ENCODE measurements at places on chromosomes 5 and 9.

DNA sequence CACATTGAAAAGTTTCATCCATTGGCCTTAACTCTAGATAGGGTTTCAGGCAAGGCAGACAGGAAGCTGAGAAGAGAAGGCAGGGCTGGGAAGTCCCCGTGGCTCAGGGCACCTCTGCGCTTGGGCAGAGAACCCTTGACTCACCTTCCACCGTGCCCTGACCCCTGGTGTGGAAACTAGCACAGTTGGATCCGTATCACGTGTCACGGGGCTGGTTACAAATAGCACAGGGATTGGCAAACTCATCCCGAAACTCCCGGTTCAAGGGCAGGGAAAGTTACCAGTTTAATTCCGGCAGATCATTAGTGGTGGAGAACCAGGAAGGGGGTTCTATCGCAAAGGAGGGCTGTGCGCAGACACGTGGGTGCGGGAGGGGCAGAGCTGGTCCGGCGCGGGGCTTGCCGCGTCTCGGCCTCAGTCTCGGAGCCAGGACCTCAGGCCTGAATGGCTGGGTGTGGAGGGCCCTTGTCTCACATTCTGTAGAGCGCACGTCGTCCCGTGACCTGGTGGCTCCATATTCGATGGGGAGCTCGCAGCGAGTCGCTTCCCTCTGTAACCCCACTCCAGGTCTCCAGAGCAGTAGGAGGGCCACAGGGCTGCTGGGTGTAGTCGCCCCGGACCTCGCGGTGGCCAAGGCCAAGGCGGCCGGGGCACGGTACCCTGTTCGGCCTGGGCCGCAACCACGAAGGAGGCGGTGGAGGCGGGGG is 771 bp upstream of the TMEM171 start:
- H3K27me3 ChIP-seq: no peaks in the 10 kb centered on the region
- H3K27ac ChIP-seq: no peak overlapping the region
- DNase-seq: no peak

- H3K36me3 ChIP-seq: no peaks in the 10 kb centered on the region
- no peak within 1 kb of the TSS for H3K27ac ChIP-seq
- no peak for DNase-seq
- H3K4me3 ChIP-seq: peak within 1 kb of the TSS; percentile 78
Measured at GRCh38 chr5:132812781-132813598, at the start of gene SOWAHA. TSS of gene SOWAHA (plus strand) at chr5:132813302. CDS start at chr5:132813622, 320 bp downstream.

DNA sequence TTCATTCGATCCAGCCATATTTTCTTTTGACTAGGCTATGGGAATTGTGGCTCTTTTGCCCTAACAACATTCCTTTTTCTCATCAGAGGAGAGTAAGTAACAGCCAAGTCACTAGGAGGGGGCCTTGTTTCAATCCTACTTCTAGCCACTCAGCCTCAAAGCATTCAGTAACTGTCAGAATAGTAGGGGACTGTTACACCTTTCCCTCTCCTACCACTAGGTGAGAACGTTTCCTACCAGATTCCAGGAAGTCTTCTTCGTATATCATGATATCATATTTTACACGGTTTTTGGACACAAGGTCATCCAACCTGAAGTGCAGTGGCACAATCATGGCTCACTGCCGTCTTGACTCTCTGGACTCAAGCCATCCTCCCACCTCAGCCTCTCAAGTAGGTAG is 171.3 kb upstream of the CDH12 start:
- DNase-seq: no peak
- H3K36me3 ChIP-seq: no peaks in the 10 kb centered on the region
- H3K4me3 ChIP-seq: no peak overlapping the region
- no peaks in the 10 kb centered on the region for H3K4me1 ChIP-seq
- H3K27ac ChIP-seq: no peak overlapping the region

- no peaks in the 10 kb centered on the region for H3K36me3 ChIP-seq
- H3K27ac ChIP-seq: peak overlapping the region; percentile 88
- H3K27me3 ChIP-seq: no peaks in the 10 kb centered on the region
- DNase-seq: peak; percentile 86
Measured at GRCh38 chr5:96256795-96257470, 176.1 kb downstream of the PCSK1 start.

DNA sequence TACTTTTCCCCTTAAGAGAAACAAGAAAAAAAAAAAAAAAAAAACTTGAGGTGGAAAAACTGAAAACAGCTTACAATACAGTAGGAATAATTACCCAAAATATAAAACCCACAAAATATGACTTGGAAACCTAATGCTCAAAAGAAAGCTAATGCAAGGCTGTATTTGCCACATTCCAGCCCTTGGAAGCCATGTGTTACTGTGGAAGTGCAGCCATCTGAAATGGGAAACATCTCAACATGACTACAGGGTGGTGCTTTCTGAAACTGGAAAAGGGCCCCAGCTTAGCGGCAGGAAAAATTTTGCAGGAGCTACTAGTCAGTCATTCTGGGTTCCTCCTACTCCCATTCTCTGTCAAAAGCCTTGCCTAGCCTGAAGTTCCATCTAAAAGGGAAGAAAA is 20.4 kb downstream of the CDK5RAP2 start:
- no peak overlapping the region for H3K27ac ChIP-seq
- DNase-seq: no peak
- no peaks in the 10 kb centered on the region for H3K27me3 ChIP-seq
- H3K36me3 ChIP-seq: peaks cover 15% of the 10 kb centered on the region

DNA sequence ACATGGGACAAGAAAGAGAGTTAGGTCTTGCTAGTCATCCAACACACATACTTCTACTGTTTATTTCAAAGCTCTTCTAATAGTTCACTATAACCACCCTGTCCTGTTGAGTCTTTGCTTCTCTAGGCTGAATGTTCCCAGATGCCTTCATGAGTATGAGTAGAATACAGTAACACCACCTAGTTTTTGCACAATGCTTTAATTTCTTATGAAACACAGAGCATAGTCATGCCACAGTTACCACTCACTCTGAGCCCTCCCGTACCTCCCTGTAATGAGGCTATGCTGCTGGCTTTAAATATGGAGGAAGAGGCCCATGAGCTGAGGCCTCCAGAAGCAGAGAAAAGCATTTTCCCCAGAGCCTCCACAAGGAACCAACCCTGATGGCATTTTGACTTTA is 75.0 kb upstream of the SLC1A3 start:
- peaks cover 17% of the 10 kb centered on the region for H3K27me3 ChIP-seq
- H3K27ac ChIP-seq: no peak overlapping the region
- no peaks in the 10 kb centered on the region for H3K4me1 ChIP-seq
- DNase-seq: no peak
- H3K4me3 ChIP-seq: no peak overlapping the region
- H3K36me3 ChIP-seq: no peaks in the 10 kb centered on the region

- peak overlapping the region; percentile 59 for H3K4me3 ChIP-seq
- H3K36me3 ChIP-seq: no peaks in the 10 kb centered on the region
- no peak for DNase-seq
- peaks cover 29% of the 10 kb centered on the region for H3K4me1 ChIP-seq
Measured at GRCh38 chr5:50968356-50969149, 302.1 kb downstream of the PARP8 start.

- no peak overlapping the region for H3K4me3 ChIP-seq
- DNase-seq: no peak
- H3K27me3 ChIP-seq: peaks cover 2% of the 10 kb centered on the region
- no peaks in the 10 kb centered on the region for H3K36me3 ChIP-seq
- no peaks in the 10 kb centered on the region for H3K4me1 ChIP-seq
Measured at GRCh38 chr5:63070001-63070400, 491.4 kb downstream of the LRRC70 start.

DNA sequence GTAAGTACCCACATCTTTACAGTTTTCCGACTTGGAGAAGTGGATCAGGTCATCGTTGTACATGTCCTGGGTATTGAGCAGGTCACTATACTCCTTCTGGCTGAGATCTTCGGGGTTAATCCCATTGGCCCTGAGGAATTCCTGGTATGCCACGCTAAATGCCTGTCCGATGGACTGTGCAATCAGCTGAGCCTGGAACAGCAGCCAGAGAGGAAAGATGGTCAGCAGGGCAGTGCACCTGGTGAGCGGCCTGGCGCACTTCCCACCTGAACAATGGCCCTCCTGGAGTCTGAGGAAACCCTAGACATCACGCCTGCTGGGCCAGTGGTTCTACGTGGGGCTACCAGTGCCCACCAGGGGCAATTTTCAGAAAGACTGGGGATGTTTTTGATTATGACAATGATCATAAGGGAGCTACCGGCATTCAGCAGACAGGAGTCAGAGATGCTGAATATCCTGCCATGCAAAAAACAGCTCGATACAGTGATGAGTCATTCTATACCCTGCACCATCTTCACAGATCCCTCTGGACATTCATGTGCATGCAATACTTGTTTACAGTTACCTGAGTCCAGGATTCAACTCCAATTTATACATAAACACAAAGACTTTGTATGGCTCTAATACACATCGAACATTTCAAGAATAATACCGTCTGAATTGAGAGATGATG is 127.2 kb downstream of the ENTREP1 start:
- H3K36me3 ChIP-seq: peaks cover 16% of the 10 kb centered on the region
- DNase-seq: no peak
- peaks cover 7% of the 10 kb centered on the region for H3K4me1 ChIP-seq
- H3K27ac ChIP-seq: no peak overlapping the region
- H3K27me3 ChIP-seq: no peaks in the 10 kb centered on the region

GRCh38 chr5:167511-167910 is 23.8 kb upstream of the LRRC14B start:
- H3K36me3 ChIP-seq: no peaks in the 10 kb centered on the region
- DNase-seq: no peak

DNA sequence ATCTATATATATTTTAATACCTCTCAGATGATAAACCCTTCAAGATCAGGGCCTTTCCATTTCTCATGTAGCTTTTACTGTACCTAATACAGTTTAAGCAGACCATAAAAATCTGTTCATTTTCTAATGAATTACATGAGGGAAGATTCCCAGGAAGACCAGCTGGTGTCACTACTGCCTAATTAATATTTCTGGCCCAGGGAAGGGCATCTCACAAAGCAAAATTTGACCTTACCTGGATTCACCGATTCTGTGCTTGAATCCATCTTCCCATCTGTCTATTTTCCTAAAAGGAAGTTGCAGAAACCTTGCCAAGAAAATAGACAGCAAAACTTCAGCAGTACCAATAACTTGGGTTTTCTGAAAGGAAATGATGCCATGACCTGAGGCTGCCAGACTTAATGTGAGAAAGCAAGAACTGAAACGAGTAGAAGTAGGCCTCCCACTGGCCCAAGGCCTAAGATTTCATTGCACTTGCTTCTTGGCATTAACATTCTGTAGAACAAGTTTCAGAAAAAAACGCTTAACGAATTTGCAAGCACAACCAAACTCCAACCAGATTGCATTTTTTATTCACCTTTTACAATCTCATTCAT is 83.0 kb upstream of the GLIS3 start:
- no peak overlapping the region for H3K4me3 ChIP-seq
- peaks cover 3% of the 10 kb centered on the region for H3K27me3 ChIP-seq
- no peaks in the 10 kb centered on the region for H3K36me3 ChIP-seq
- peak; percentile 18 for DNase-seq
- no peak overlapping the region for H3K27ac ChIP-seq

DNA sequence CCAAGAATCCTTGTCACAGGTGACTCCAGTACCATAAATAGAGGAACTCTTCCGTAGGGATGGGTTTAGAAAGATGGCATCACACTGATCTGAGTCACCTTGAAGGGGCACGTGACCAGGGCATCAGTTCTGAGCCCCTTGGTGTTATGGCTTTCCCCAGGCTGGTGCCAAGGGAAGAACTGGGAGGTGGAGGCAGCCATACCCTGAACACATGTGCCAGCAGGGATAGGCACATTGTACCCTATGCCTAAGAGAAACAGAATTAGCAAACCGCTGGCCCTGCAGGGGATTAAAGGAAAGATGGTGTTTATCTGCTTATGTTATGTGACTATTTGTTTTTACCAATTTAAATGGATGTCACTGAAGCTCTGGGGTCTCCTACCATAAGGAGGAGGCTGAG is 196.2 kb downstream of the RGS3 start:
- peaks cover 26% of the 10 kb centered on the region for H3K4me1 ChIP-seq
- DNase-seq: no peak
- H3K27ac ChIP-seq: no peak overlapping the region

- no peaks in the 10 kb centered on the region for H3K36me3 ChIP-seq
- no peak overlapping the region for H3K4me3 ChIP-seq
- DNase-seq: no peak
- peaks cover 53% of the 10 kb centered on the region for H3K4me1 ChIP-seq
- no peak overlapping the region for H3K27ac ChIP-seq
Measured at GRCh38 chr9:73179589-73179988, 27.9 kb downstream of the ANXA1 start.

GRCh38 chr5:78985116-78985724 is at the start of gene ARSB:
TSS of gene ARSB (minus strand) at chr5:78985310. CDS start at chr5:78985248, 62 bp downstream.
- no peaks in the 10 kb centered on the region for H3K36me3 ChIP-seq
- no peaks in the 10 kb centered on the region for H3K27me3 ChIP-seq
- no peak for DNase-seq
- peak within 1 kb of the TSS; percentile 91 for H3K27ac ChIP-seq
- peaks cover 44% of the 10 kb centered on the region for H3K4me1 ChIP-seq

- H3K36me3 ChIP-seq: no peaks in the 10 kb centered on the region
- peaks cover 31% of the 10 kb centered on the region for H3K27me3 ChIP-seq
- H3K4me3 ChIP-seq: no peak overlapping the region
- H3K4me1 ChIP-seq: peaks cover 12% of the 10 kb centered on the region
Measured at GRCh38 chr9:98726735-98727134, 18.0 kb upstream of the GABBR2 start.

DNA sequence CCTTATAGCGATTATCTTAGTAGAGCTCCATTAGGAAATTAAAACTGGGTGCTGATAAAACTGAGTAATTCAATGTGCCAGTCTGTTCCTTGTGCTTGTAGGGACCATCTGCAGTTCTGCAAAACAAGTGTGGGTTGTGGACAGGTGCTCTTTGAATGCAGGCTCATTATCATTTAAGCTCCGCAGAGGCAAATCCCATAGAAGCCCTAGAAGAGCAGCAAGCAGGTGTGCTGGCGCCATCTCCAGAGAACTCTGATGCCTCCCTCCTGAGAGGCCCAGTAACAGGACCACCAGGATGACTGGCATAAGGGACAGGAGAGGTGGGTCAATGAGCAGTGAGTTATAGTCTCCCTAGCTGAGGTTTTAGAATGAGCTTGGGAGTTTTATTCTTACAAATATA is 1342.4 kb upstream of the DMAC1 start:
- DNase-seq: no peak
- peaks cover 5% of the 10 kb centered on the region for H3K36me3 ChIP-seq
- H3K4me3 ChIP-seq: no peak overlapping the region
- no peaks in the 10 kb centered on the region for H3K4me1 ChIP-seq

- H3K27ac ChIP-seq: peak overlapping the region; percentile 70
- no peaks in the 10 kb centered on the region for H3K27me3 ChIP-seq
- peaks cover 95% of the 10 kb centered on the region for H3K4me1 ChIP-seq
- H3K4me3 ChIP-seq: no peak overlapping the region
- 0 out of 2 replicates have a peak, but pooled peaks cover under 1% of the 10 kb centered on the region for H3K36me3 ChIP-seq
- DNase-seq: peak; percentile 84
Measured at GRCh38 chr5:54758038-54758437, 227.4 kb downstream of the ESM1 start.

DNA sequence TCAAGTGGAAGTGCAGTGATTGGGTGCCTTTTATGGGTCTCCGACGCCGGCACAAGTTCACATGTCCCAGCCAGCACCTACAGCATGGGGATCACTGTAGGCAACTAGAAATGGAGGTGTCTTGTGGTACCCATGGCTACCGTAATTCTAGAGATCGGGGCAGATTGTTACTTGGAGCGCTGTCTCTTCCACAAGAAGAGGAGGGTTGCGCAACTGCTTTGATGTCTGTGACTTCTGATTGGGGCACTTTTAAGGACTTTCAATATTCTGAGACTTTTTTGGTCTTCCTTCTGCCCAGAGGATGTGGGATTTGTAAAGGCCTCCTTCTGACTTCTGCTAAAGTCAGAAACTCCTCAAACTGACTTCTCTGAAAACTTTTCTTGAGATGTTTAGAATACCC is 41.9 kb downstream of the GLRX start:
- peak overlapping the region; percentile 73 for H3K27ac ChIP-seq
- no peaks in the 10 kb centered on the region for H3K27me3 ChIP-seq
- DNase-seq: no peak
- H3K4me3 ChIP-seq: no peak overlapping the region

- no peak overlapping the region for H3K27ac ChIP-seq
- H3K4me3 ChIP-seq: no peak overlapping the region
- H3K27me3 ChIP-seq: no peaks in the 10 kb centered on the region
Measured at GRCh38 chr5:60685028-60685427, 14.9 kb downstream of the DEPDC1B start.
